ENCODE measurements at places on chromosomes 4 and X.

DNA sequence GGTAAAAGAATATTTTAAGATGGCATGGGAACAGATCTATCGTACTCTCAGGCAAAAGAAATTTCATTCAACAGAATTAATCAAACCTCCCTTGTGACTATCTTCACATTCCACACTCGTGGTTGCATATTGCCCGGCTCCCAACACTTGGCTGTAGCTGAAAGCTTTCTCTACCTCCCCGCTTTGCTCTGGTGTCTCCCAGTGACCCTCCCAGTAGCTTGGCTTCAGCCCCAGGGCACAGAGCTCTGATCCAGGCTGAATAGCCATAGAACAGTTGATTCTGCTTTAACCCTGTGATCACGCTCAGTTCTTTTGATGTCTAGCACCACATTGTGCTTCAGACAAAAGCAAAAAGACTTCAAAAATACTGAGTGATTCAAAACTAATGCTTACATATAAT lies 24.6 kb downstream of the SLC7A11 start:
- DNase-seq = no peak

DNA sequence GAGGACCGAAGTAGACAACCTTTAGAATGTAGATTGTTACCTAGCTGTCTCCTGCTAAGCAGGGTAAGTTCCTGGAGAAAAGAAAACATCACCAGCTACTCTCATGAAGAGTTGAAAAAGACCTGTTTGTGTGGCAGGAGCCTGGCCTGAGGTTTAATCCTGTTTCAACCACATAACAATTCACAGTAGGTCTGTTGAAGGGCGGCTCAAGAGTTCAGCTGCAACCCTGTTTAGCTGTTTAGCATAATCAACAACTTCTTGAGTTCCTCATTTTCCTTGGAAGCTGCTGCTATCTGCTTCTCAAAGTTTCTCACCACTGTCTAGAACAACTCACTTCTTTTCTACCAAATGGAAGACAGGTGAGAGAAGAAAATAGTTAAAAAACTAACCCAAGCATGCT lies 170.4 kb upstream of the TET2 start:
- DNase-seq = no peak

DNA sequence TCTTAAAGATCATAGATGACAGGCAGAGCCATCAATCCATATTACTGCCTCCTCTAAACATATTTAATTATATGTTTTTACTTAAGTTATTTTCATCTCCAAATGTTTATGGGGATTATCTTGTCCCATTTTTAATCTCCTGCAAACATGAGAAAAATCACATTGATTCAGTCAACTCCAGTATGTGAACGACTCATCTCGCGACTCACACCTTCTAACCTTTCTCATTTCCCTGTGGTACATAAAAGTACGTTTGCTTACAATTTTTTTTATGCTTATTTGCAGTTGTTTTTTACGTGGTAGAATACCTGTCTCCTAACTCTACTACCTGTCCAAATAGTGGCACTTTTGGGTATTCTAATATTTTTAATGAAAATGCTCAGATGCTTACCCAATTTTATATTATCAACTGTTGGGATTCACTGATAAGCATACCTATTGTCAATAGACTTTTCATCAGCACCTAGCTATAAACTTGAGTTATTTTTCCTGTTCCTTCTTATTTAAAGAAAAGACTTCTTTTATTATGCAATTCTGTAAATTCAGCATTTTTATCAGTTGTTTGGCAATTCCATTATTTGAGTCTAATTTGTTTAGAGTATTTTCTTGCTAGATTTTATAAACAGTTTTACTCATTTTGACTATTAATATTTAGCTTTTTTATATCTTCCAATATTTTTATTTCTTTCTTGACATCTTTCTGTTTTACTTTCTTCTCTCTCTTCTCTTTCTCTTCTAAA lies 276.6 kb downstream of the ANK2 start:
- DNase-seq = no peak

- no peak for DNase-seq
These were observed 272.1 kb upstream of the AGTR2 start for GRCh38 chrX:115898382-115899001.

GRCh38 chr4:8427761-8428287 lies 12.7 kb downstream of the ACOX3 start:
- peak; percentile 15 for DNase-seq

GRCh38 chrX:154660541-154660940 lies 7.2 kb upstream of the CTAG2 start:
- DNase-seq = no peak

DNA sequence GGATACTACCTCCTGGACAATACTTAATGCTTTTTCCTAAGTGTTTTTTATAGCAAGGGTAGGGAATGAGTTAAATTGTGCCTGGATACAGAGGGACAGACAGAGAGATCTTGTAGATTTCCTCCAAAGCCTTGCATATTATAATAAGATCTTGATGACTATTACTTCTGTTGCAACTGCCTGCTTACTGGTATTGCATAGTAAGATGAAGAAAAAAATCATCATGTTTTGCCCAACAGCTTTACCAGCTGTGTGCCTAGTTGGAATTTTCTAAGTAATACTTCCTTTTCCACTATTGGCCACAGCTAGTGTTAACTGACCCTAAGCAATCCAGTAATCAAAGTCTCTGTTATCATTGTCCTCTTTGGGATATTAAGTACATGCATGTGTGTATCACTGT lies 139.0 kb downstream of the DCK start:
- no peak for DNase-seq

DNA sequence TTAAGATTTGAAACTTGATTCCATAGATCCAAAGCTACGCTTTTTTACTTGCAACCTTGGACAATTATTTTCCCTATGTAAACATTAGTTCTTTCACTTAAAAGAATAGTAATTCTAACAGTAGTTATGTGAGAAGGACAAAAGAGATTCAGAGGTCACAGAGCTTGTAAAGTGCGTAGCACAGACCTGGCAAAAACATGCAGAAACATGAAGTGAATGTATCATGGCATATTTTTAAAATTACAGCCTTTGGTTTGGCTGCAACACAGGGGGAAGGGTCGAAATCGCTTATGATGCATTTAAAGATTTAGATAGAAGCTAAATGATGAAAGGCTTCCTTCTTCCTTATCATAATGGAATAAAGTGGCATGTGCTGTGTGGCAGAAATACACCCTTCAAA lies 1068.8 kb downstream of the ARAP2 start:
- DNase-seq = no peak

GRCh38 chr4:157421365-157421764 lies 200.8 kb downstream of the GRIA2 start:
- DNase-seq = no peak

DNA sequence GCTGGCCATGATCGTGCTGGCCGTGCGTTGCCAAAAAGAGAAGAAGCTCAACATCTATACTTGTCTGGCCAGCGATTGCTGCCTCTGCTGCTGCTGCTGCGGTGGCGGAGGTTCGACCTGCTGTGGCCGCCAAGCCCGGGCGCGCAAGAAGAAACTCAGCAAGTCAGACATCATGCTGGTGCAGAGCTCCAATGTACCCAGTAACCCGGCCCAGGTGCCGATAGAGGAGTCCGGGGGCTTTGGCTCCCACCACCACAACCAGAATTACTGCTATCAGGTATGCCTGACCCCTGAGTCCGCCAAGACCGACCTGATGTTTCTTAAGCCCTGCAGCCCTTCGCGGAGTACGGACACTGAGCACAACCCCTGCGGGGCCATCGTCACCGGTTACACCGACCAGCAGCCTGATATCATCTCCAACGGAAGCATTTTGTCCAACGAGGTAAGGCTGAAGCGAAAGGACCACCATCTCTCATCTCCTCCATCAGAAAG lies 3.3 kb downstream of the PCDH10 start:
- DNase-seq = no peak

DNA sequence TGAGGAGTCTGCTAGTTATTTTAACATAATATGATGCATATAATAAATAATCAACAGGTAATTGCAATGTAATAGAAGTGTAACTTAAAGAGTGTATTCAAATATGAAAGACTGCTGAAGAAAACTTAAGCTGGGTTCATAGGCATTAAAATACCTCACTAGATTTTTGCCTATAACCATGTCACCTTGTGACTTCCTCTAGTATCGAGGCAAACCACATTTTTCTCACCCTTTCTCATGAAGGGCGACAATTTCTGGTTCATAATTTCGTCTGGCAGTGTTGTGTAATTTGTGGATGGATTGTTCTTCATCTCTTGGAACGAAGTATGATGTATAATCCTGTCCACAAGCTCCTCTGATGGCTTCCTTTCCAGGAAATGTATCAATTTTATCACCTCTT lies 16.0 kb downstream of the SULT1E1 start:
- DNase-seq = no peak

DNA sequence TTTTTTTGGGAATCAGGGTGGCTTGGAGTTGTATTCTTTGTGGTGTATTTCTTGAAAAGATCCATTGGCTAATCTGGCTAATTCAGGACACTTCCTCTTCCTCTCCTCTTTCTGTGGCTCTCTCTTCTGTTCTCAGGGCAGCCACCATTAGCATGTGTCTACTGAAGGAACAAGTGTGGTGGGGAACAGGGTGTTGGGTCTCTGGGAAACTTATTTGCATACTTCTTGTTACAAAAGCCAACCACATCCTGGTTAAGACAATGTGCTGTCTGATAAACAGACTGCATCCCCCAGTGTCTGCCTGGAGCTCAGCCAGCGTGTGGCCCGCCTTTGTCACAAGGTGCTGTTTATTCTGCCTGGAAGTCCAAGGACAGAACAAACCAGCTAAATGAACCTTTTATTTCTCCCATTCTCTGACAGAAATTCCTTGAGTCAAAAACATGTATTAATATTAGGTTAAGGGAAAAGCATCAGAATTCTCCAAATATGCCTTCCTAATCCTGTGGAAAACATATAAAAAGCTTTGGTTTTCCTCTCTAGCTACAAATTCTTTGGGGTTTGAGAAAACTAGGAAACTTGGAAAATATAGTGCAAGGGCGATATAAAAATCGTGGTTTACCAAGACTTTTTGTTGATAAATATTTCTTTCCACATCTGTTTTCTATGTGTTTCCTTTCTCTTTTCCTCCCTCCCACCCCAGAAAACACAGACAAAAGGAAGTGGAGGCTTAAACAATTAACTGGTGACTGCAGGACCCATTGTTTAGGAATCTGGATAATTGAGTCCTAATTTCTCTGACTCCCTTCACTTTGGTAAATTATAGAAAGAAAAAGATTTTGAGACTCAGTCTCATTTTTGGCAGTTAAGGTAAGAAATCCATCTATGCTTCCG lies 203.6 kb downstream of the SPRY1 start:
- no peak for DNase-seq

GRCh38 chr4:140652601-140653000 lies 83.8 kb upstream of the UCP1 start:
- no peak for DNase-seq

DNA sequence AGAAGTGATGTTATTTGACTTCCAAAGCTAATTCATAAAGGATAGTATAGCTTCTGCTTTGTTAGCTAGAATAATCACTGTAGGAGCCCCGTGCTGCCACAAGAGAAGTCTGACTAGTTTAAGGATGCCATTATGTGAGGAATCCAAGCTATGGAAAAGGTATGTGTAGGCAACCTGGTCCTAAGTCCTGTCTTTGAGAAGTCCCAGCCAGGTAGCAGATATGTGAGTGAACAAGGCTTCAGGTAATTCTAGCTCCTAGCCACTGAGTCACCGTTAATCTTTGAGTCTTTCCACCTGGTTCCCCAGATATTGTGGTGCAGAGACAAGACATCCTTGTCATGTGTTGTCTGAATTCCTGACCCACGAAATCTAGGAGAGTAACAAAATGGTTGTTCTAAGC lies 55.5 kb downstream of the BMP3 start:
- no peak for DNase-seq

GRCh38 chr4:145167887-145168286 lies 12.5 kb downstream of the OTUD4 start:
- no peak for DNase-seq

- DNase-seq = peak; percentile 12
These were observed 82.0 kb upstream of the CLDN34 start for GRCh38 chrX:9885150-9885549.

DNA sequence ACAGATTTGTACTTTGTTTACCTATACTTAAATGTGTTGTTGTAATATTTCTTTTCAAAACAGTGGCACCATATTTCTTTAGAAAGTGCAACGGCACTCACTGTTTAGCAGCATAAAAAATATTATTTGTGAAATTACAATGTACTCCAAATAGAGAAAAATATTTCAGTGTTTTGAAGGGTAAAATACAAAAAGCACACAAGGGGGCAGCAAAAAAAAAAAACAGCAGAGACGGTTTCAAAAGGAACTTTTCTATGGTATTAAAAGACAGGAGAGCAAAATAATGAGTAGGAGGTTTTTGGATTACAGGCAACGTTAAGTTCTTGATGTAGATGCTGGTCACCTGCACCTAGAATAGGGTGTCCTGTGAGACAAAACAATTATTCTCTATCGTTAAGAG lies 2.0 kb downstream of the NUDT11 start:
- no peak for DNase-seq

DNA sequence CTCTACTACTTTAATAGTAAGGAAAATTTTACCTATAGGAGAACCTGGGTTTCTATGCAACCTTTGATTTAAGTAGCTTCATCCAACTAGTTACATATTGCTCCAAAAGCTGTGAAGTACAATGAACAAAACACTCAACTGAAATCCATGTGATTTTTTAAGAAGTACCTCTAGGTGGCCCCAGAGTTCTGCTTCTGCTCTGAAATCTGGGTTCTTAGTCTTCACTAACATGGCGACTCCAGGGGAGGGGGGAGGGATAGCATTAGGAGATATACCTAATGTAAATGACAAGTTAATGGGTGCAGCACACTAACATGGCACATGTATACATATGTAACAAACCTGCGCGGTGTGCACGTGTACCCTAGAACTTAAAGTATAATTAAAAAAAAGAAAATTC lies 73.4 kb upstream of the MAGEB2 start:
- no peak for DNase-seq

DNA sequence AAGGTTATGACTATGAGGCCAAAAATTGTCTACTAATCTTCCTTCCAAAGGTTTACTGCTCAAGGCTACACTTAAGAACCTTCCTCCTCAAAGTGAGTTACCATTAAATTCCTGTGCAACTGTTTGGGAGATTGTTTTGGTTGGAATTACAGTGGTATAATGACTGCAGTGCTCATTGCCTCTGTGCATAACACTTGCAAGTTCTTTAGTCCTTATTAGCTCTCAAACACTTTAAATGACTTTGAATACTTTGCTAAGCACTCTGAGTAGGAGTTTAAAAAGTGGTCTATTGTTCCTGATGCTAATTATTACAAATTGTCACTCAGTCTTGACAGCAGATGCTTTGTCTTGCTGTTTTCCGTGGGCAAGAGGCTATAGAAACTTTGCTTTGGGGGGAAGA lies 422.8 kb upstream of the PABPC4L start:
- no peak for DNase-seq

DNA sequence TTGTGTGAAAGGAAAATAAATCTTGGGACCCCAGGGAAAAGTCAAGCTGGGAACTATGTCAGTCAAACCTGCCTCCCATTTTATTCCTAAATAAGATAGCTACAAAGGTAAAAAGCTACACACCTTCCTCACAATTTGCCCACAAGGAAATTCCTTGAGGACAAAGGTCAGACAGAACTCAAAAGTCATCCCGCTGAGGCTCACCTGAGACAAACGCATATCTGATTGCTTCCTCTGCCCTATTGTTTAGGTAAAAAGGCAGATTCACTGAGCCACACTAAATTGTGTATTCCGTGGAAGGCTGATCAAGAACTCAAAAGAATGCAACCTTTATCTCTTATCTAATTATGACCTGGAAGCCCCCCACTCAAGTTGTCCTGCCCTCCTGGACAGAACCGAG lies 58.7 kb upstream of the MAML3 start:
- DNase-seq = no peak

- no peak for DNase-seq
These were observed at the start of gene SULT1E1 for GRCh38 chr4:69860052-69860451. SULT1E1 (minus strand) TSS chr4:69860145; CDS start chr4:69857644, 2,501 bp downstream.
